ENCODE measurements at places on chromosomes 6 and 20.

DNA sequence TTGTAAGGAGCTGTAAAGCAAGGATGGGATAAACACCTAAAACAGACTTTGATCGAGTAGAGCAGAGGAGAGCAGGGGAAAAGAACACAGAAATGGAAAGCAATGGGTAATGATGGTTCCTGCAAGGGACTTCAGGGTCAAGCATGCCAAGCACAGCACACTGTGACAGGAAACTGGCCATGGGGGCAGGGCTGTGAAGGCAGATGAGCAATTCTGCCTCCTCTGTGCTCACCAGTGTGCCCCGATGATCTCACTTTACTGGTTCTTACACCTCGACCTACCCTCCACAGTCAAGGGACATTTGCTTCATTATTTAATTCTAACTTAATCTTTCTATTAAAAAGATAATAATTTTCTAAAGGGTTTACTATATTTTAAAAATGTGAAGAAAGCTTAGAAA lies 21.6 kb upstream of the MYB start:
- DNase-seq = no peak

DNA sequence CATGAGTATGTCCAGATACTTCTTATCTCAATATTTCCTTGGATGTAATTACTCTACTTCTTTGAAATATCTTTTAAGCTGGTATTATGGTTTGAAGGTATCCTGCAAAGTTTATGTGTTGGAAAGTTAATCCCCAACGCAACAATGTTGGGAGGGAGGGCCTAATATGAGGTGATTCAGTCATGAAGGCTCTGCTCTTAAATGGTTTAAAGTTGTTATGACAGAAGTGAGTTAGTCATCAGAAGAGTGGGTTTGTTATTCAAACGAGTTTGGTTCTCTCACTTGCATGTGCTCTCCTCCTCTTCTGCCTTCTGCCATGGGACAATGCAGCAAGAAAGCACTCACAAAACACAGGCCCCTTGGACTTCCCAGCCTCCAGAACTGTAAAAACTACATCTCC lies 176.3 kb downstream of the KCNQ5 start:
- no peak for DNase-seq

- DNase-seq = no peak
Observed at GRCh38 chr6:35765739-35766138, 10.7 kb upstream of the CLPSL2 start.

DNA sequence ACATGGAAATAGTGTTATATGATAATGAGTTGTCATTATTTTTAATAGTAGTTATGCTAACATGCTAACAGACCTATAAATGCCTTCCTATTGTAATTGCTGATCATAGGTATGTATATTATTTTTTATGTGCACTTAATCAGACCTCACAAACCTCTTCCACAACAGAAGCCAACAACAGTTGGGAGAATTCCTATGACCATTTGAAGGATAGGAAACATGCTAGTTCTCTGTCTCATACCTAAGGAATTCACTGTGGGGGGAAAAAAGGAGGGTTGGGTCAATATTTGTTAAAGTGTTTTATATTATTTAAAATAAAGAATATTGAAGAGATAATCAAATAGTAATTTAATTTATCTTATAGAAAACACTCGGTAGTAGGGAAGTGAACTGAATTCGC lies 990.9 kb downstream of the EPHA7 start:
- DNase-seq = no peak

- DNase-seq = no peak
Observed at GRCh38 chr20:35979544-35979943, 11.2 kb downstream of the CNBD2 start.

DNA sequence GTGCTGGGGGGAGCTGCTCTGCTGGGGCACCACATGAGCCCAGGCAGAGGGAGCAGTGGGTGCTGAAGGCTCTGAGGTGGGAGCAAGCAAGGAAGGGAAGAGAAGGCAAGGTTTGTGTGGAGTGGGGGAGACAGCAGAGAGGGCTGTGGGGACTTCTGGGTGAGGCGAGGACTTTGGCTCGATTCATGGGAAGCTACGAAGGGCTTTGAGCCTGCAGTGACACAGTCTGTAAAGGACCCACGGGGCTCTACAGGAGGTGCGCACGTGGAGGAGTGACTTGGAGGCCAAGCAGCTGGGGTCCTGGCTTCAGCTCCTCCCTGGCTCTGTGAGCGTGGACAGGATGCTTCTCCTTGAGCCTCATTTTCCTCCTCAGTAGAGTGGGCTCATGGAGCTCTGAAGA lies 29.1 kb upstream of the CSNK2A1 start:
- DNase-seq = no peak
